ENCODE measurements at places on chromosomes 3 and 15.

DNA sequence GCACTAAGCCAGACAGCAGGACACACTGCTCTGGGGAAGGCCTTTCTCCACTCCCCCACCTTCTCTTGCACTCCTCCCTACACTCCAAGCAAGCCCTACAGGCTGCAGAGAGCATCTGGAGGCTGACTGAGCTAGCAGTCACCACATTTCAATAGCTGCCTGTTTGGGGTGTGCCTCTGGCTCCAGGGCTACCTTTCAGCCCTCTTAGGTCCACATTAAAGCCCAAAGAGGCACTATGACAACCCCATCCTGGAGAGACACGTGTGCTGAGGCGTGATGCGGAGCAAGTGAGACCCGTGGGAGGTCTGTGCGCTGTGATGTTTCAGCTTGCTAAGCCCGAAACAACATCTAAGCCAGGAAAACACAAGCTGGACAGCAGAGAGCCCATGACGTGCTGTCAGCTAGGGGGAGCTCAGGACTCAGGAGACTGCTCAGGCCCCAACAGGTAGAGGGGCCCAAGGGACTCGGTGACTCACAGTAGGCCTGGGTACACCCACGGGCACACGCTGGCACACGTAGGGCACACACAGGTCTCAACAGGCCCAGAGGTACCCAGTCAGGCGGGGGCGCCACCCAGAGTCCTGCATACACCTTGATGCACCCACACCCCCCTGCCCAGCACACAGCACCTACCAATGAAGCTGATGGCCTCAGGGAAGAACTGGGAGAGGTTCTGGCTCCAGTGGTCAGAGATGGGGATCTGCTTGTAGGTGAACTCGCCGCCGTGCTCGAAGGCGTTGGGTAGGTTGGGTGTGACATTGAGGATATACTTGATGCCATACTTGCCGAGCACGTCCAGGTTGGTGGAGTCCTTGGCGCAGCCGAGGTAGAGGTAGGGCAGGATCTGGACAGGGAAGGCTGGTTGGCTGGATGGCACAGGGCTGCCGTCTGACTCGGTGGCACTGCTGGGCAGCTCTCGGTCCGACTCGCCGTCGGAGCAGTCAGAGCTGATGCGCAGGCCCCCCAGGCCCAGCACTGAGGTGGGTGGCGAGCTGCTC, 2.8 kb downstream of the DUSP7 start:
- H3K27me3 ChIP-seq = no peaks in the 10 kb centered on the region
- DNase-seq = no peak
- H3K4me1 ChIP-seq = peaks cover 4% of the 10 kb centered on the region
- no peak overlapping the region for H3K27ac ChIP-seq

GRCh38 chr3:121467085-121467484, 78.7 kb downstream of the POLQ start:
- no peak overlapping the region for H3K27ac ChIP-seq
- H3K4me3 ChIP-seq = no peak overlapping the region
- DNase-seq = no peak
- H3K4me1 ChIP-seq = no peaks in the 10 kb centered on the region
- no peaks in the 10 kb centered on the region for H3K36me3 ChIP-seq

GRCh38 chr3:134485075-134485717, 589 bp downstream of the ANAPC13 start:
- H3K4me3 ChIP-seq = peak overlapping the region; percentile 72
- DNase-seq = no peak
- H3K36me3 ChIP-seq = 0 out of 2 replicates have a peak, but pooled peaks cover 2% of the 10 kb centered on the region
- H3K27me3 ChIP-seq = no peaks in the 10 kb centered on the region
- no peaks in the 10 kb centered on the region for H3K4me1 ChIP-seq

DNA sequence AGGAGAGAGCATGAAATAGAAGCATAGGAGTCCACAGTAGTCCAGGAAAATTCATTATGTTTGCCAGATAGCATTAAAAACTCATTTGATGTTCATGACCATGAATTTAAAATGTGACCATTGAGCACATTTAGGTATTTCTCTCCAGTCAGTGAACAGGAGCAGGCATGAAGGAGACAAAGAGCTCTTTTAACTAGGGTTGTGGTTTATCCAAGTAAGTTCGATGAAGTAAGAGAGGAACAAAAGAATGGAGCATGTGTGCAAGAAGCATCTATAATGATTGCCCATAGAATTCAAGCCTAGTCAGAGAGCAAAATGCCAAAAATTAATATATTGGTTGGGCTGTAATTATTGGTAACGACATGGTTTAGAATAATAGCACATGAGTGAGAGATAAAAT, 342.1 kb upstream of the CCDC54 start:
- no peaks in the 10 kb centered on the region for H3K27me3 ChIP-seq
- H3K27ac ChIP-seq = no peak overlapping the region
- no peak for DNase-seq
- H3K36me3 ChIP-seq = no peaks in the 10 kb centered on the region
- no peaks in the 10 kb centered on the region for H3K4me1 ChIP-seq
- no peak overlapping the region for H3K4me3 ChIP-seq

GRCh38 chr15:61084472-61084871, 144.6 kb downstream of the RORA start:
- no peak for DNase-seq
- H3K4me1 ChIP-seq = peaks cover 12% of the 10 kb centered on the region
- H3K27ac ChIP-seq = peak overlapping the region; percentile 28

DNA sequence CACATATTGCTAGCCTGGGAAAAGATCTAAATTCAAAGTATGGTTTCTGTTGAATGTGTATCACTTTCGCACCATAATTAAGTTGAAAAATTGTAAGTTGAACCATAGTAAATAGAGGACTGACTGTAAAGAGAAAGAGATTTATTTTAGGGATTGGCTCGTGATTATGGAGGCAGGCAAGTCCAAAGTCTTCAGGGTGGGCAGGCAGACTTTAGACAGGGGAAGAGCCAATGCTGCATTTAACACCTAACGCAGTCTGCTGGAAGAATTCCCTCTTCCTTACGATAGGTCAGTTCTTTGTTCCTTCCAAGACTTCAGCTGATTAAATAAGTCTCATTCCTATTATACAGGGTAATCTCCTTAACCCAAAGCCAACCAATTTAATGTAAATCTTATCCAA, 15.8 kb downstream of the C3orf85 start:
- no peaks in the 10 kb centered on the region for H3K27me3 ChIP-seq
- H3K36me3 ChIP-seq = no peaks in the 10 kb centered on the region
- no peak overlapping the region for H3K4me3 ChIP-seq
- H3K27ac ChIP-seq = no peak overlapping the region
- H3K4me1 ChIP-seq = peaks cover 13% of the 10 kb centered on the region

Data from Caco-2 (cell line).